ENCODE measurements at places on chromosomes 12 and 14. TPM values are rescaled to one million over a fixed set of nuclear protein-coding genes. Genes with fewer than 3 reads are reported as not detected.

Gene OR6C3
- not detected for total RNA-seq

Gene GZMB
- total RNA-seq = not detected

Gene NPAS3
- not detected for total RNA-seq

Gene AMN
- not detected for total RNA-seq

Gene NYNRIN
- total RNA-seq = 15.0 TPM

Gene GLIPR1L1
- total RNA-seq = not detected

Gene STAT2
- total RNA-seq = 93.1 TPM

Gene GPR162
- not detected for total RNA-seq

Gene SETD1B
- 13.4 TPM for total RNA-seq

Gene WNT1
- total RNA-seq = not detected
